ENCODE measurements at places on chromosomes 5 and 9.

DNA sequence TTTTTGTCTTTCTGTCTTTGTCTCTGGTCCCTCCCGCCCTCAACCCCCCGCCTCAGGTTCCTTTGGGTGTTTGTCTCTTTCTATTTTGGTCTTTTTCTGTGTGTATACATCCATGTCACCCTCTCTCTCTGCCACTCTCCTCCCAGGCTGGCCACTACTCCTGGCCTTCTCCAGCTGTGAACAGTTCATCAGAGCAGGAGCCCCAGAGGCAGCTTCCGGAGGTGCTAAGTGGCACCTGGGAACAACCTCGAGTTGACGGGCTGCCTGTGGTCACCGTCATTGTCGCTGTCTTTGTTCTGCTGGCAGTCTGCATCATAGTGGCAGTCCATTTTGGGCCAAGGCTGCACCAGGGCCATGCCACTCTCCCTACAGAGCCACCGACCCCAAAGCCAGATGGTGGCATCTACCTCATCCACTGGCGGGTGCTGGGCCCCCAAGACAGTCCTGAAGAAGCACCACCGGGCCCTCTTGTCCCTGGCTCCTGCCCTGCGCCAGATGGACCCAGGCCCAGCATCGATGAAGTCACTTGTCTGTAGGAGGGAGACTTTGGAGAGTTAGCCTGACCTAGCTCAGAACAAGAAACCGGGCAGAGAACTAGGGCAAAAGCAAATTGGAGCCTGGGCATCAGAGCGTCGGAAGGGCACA lies 1.7 kb downstream of the SMIM33 start:
- no peak for DNase-seq

DNA sequence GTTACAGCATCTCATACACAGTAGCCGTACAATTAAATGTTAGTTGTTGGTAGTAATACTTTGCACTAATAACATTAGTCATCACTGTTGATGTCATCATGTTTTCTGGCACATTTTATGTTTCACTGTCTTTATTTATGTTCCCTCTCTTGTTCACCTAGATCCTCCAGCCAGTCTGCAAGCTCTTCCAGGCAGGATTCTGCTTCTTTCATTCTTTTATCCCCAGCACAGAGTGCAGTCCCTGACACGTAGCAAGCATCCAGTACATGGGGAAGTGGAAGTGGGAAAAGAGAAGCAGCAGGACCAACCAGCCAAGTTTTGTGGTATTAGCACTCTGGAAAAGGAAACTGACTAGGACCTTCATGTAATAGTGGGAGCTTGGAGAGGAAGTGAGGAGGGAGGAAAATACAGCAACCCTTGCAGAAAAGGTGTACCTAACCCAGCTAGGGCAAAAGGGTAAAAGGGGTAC lies 89.7 kb upstream of the SLC44A1 start:
- DNase-seq: no peak

DNA sequence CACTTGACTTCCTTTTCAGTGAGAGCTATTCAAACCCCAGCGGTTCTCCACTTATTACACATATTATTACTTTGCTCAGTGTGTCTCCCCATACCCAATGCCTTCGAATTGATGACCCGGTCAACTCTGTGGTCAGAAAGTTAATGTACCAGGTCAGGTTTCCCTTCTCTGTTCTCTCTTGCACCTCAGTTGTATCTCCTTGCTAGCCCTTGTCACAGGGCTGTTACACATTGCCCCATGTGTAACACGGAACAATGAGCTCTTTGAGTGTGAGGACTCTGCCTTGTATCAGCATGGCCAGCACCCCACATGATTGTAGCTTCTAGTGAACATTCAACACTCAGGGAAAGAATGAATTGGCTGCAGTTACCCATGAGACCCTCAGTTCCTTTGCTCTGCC lies 73.6 kb downstream of the DOCK2 start:
- DNase-seq: no peak

GRCh38 chr9:102507044-102507687 lies 488.0 kb upstream of the CYLC2 start:
- DNase-seq: no peak

All from NCI-H524 (cell line).